ENCODE measurements at places on chromosomes 5 and 9. TPM values are rescaled to one million over a fixed set of nuclear protein-coding genes. Genes with fewer than 3 reads are reported as not detected.

The PAPPA gene
- not detected for total RNA-seq

The LNPEP gene
- 100 TPM for total RNA-seq

The ZNF462 gene
- 0.67 TPM for total RNA-seq

The CACNA1B gene
- total RNA-seq = not detected

The TMC1 gene
- total RNA-seq = not detected

The LECT2 gene
- not detected for total RNA-seq

The KIF24 gene
- total RNA-seq = 6.6 TPM

The FOCAD gene
- 28.3 TPM for total RNA-seq

The ANKRD34B gene
- not detected for total RNA-seq

The HRCT1 gene
- not detected for total RNA-seq

The IFNA2 gene
- not detected for total RNA-seq

The ADAMTSL2 gene
- 0.20 TPM for total RNA-seq

The SPATA31C1 gene
- total RNA-seq = not detected

The F12 gene
- 2.2 TPM for total RNA-seq

The PCDHB11 gene
- total RNA-seq = not detected

The SLC34A1 gene
- 2.1 TPM for total RNA-seq

The PTTG1 gene
- total RNA-seq = 118 TPM

The ANKRD31 gene
- total RNA-seq = 0.51 TPM

The DCTN4 gene
- total RNA-seq = 43.3 TPM

The TOR2A gene
- 24.4 TPM for total RNA-seq

The SYNPO gene
- total RNA-seq = 0.28 TPM

The CARTPT gene
- total RNA-seq = not detected

The ASPN gene
- not detected for total RNA-seq

The FGF10 gene
- total RNA-seq = not detected

The CDKN2B-AS1 gene
- total RNA-seq = 3.7 TPM

The THBS4 gene
- total RNA-seq = 0.57 TPM

The PCDH1 gene
- not detected for total RNA-seq
